ENCODE measurements at places on chromosomes 1 and 21. TPM values are rescaled to one million over a fixed set of nuclear protein-coding genes. Genes with fewer than 3 reads are reported as not detected.

GRCh38 chr1:20074055-20074724 lies 4.2 kb downstream of the PLA2G5 start:
- H3K27me3 ChIP-seq, result peaks cover 2% of the 10 kb centered on the region
- H3K27ac ChIP-seq, result no peak overlapping the region
- no peak for DNase-seq
- H3K36me3 ChIP-seq, result no peaks in the 10 kb centered on the region

OR10J1 gene
- not detected for polyA plus RNA-seq

GRCh38 chr1:198923993-198924392 lies 285.2 kb downstream of the PTPRC start:
- H3K27me3 ChIP-seq, result no peaks in the 10 kb centered on the region
- no peaks in the 10 kb centered on the region for H3K36me3 ChIP-seq
- no peaks in the 10 kb centered on the region for H3K4me1 ChIP-seq
- H3K4me3 ChIP-seq, result no peak overlapping the region
- H3K27ac ChIP-seq, result no peak overlapping the region

- no peak overlapping the region for H3K4me3 ChIP-seq
- H3K4me1 ChIP-seq, result no peaks in the 10 kb centered on the region
- no peaks in the 10 kb centered on the region for H3K27me3 ChIP-seq
- no peaks in the 10 kb centered on the region for H3K36me3 ChIP-seq
- H3K27ac ChIP-seq, result no peak overlapping the region
Measured at GRCh38 chr1:53288790-53289429, 39.0 kb downstream of the LRP8 start.

DNA sequence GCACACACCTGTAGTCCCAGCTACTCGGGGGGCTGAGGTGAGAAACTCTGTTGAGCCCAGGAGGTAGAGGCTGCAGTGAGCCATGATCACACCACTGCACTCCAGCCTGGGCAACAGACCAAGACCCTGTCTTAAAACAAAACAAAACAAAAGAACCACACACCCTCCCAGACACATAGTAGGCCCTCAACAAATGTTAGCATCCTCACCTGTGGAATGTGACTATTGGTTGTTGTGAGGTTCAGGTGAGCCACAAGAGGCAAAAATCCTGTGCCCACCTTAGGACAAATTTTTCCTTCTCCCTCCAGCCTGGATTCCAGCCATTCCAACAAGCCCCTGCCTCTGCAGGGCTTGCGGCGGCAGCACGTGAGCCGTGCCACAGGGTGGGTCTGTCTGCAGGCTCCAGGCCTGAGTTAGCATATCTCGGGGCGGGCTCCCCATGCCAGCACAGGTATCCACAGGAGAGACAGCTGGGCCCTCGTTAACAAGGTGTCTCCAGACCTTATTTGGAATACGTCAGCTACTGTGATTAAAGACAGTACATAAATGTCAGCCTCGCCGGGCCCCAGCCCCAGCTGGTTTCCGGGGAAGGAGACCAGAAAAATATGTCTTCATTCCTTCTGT lies 17.4 kb downstream of the C1QB start:
- H3K4me3 ChIP-seq, result no peak overlapping the region
- no peak for DNase-seq
- no peaks in the 10 kb centered on the region for H3K4me1 ChIP-seq
- H3K27ac ChIP-seq, result no peak overlapping the region

CFAP141 gene
- not detected for polyA plus RNA-seq

IGSF3 gene
- polyA plus RNA-seq, result 36.1 TPM

Data from large intestine (tissue), 12 donors.